ENCODE measurements at places on chromosomes 7 and 10.

DNA sequence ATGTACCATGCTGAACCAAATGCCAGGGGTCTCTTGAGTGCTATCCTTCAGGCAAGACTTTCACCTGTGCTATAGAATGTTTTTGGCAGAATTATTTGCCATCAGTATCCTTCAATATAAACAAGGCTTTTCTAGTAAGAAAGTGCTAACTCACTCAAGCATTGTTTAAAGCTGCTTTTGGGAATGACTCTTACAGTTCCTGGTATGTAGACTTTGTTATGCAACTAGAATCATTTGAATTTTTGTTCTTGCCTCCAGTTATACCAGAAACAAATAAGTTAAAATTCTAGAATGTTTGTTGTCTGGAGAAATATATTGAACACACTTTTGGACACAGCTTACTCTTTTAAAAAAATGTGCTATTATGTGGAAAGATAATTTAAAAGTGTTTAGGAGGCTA lies 39.5 kb upstream of the RTKN2 start:
- no peak for DNase-seq

- no peak for DNase-seq
Measured at GRCh38 chr10:55820478-55820877, 540.6 kb downstream of the ZWINT start.

GRCh38 chr10:120945801-120946302 lies 94.7 kb downstream of the WDR11 start:
- DNase-seq: no peak

DNA sequence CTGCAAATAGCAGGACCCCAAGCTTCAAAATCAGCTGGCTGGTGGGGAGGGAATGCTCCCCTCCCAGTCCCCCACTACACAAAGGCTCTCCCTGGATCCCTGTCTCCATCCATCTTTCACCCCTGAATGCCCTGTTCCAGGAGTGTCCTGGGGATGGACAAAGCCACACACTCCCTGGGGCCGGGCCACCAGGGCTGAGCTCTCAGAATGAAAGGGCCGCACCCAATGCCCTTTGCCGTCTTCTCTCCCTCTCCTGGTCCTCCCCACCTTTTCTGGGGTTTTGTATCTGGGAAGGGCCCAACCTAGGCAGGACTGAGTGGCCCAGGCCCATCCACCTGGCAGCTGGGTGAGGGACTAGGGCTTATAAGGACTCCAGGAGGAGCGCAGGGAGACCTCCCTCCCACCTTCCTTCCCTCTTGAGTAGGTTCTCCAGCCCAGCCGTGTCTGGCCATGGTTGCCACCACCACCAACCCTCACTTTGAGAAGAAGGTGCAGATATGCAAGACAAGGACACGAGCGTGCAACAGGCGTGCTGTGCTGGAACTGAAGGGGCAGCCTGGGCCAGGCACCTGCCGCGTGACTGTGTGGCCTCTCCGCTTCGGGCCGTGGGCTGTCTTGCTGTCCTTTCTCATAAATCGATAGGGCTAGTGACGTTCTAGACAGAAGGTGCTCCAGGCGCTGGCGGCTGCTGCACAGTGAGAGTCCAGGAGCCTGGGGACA lies 157.1 kb downstream of the TCERG1L start:
- DNase-seq: no peak

GRCh38 chr7:152924238-152924637 lies 164.7 kb downstream of the ACTR3B start:
- DNase-seq: no peak

DNA sequence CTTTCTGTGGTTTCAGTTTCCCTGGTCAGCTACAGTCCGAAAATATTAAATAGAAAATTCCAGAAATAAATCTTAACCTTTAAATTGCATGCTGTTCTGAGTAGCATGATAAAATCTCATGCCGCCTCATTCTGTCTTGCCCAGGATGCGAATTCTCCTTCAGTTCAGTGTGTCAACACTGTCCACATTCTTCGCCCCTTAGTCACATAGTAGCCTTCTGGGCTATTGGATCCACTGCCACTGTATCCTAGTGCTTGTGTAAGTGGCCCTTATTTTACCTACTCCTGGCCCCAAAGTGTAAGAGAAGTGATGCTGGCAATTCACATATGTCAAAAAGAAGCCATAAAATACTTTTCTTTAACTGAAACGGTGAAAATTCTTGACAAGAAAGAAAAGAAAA lies 129.6 kb downstream of the ZWINT start:
- DNase-seq: no peak

DNA sequence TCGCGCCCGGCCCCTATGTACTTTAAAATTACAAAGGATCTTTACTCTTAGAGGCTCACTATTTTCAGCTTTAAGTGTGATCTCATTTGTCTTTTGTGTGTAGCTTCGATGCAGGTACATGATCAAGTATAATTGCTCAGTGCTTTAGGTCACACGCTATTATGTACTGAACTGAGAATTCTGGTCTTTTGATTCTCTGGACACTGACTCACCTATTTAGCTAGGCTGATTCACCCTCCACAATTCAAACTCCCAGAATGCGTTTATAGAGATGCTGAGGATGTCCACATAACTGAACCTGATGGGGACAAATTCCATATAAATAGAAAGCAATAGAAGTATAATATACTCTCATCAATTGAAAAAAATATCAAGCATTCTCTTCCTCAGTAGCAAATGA lies 57.8 kb downstream of the PRKCQ start:
- no peak for DNase-seq

GRCh38 chr7:24715661-24716479 lies 41.4 kb downstream of the GSDME start:
- DNase-seq: peak; percentile 44

DNA sequence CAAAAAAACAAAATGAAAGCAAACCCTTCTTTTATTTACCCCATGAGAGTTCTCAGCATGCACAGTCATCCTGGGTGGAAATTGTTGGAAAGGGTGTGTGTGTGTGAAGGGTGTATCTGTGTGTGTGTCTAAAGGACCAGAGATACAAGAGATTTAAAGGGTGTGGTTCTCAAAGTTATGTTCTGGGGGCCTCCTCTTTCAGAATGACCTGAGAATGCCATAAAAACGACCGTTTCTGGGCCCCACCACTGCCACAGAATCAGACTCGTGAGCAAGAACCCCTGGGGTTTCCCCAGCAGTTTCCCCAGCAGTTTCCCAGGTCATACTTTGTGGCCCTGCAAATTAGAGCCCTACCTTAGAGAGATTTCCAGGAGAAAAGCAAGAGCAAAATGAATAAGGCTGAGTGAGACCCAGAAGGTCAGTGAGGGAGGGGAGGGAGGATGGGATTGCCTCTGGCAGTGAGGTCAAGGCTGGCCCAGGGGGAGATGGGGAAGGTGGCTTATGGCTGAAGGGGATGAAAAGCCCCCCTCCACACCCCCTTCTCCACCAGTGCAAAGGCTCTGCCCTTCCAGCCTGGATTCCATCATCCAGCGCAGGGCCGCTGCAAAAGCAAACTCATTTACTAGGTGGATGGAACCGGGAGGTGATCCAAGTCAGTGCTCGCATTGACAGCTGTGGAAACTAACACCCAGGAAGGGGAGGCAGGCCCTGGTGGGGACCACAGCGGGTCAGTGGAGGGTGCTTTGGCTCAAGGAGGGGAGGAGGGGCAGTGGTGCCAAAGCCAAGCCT lies 10.2 kb downstream of the PYROXD2 start:
- DNase-seq: peak; percentile 71

DNA sequence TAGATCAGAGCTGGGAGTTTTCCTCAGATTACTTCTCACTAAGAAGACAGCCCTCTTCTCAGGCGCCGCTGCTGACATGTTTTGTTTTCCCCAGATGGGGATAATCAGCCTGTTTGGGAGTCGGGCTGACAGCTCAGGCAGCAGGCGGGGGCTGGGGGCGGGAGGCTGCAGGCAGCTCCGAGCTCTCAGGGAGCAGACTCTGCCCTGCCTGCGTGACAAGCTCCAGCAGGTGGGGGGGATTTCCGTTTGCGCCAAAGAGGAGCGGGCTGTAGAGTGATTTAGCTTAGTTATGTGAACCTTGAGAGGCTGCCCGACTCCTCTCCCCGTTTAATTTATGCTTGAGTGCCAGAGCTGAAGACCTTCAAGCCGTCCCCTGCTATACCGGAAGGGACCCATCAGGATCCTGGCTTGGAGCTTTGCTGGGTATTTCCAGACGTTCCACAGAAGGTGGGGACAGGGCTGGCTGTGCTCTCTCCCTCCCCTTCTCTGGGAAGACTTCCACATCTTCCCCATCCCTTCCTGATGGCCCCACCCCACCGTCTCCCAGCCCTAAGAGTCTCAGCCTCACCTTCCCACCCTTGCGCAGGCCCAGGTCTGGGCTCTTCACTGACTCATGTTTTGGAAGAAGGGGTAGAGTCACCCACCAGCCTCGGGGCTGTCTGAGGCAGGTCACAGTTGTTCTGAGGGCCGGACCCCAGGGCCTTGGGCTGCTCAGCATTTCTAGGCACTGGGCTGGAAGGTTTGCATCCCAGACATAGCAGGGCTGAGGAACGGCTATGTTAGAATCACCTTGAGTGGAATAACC lies 24.7 kb upstream of the ADCYAP1R1 start:
- DNase-seq: no peak

DNA sequence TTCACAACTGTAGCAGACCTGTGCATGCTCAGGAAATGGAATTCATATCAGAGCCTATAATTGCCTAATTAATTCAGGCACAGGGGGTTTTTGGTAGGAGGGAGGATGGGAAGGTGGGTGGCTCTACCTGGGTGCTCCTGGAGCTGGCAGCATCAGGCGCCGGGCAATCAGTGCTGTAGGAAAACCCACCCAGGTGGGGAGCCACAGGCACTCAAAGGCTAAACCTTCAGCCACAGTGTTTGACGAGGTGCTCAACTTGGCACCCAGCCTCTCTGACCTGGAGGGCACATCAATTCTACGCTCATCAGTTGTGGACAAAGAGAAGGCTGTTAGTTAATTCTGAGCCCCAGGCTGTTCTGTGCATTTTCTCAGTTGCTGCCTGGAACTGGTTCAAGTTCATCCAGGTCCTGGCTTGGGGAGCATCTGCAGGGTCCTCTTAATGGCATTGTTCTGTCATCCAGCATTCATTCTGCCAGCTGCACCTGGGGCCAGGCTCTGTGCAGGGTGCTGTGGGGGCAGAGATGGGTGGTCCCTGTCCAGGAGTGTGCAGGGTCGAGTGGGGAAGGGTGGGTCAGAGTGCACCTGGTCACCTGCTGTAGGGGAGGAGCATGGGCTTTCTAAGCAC lies 54.1 kb upstream of the NPTX2 start:
- DNase-seq: no peak

DNA sequence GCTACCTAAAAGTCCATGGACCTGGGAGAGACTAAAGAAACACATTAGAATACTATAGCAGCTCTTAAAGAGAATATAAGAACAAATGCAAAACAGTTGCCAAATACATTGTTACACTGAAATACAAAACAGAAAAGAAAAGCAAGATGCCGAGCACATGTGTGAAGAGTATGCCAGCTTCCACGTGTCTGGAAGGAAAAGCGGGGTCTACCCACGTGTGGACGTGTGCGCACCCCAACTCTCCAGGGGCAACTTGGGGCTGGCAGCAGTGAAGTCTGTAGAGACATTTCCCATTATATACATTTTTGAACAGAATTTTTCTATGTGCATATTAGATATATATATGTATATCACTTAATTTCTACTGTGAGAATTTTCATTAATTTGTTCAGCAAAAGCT lies 6.2 kb downstream of the VIPR2 start:
- DNase-seq: no peak

DNA sequence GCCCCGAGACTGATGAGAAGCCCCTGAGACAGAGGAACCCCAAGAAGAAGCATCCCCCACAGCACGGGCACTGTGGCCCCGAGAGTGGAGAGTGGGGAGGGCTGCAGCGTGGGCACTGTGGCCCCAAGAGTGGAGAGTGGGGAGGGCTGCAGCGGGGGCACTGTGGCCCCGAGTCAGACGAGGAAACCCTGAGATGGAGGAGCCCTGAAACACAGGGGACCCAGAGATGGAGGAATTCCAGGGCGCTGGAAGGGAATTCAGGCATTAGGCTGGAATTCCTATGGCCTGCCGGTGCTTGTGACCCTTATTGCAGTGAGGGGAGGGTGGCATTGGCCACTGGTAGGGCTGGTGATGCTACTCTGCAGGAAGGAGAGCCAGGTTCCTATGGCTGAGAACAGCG lies 168.6 kb upstream of the SHH start:
- no peak for DNase-seq

DNA sequence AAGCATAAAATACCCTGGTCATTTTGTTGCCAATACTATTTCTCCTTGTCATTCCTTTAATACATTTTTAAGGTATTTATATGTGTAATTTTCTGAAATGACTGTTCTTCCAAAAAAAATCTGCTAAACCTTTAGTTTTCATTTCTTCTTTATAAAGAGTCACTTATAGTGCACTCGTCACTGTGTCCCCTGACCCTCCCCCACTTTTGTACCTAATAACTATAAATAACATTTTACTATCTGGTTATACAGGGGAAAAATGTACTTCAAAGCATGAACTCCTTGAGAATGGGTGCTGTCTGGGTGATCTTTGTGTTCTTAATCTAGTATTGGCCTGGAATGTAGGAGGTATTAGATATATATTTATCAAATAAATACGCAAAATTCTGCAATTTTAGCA lies 31.1 kb downstream of the RTKN2 start:
- no peak for DNase-seq

GRCh38 chr7:80499350-80499953 lies 12.4 kb downstream of the GNAT3 start:
- DNase-seq: peak; percentile 70

- no peak for DNase-seq
Measured at GRCh38 chr10:84820596-84820995, 492.2 kb downstream of the CCSER2 start.

- DNase-seq: no peak
Measured at GRCh38 chr7:157819455-157819807, 482.6 kb downstream of the DNAJB6 start.

Data from LoVo (cell line).